Activated CD4-positive, alpha-beta T cell treated with anti-CD3 and anti-CD28 coated beads, Interleukin-2, amount 50 U/mL, for 24 hours (primary cell): ENCODE measurements at places on chromosomes 12 and 14.
A peak's percentile ranks its signal among the peaks of the same experiment; 100 is the strongest.

- DNase-seq, result no peak
Measured at GRCh38 chr12:55978393-55978792, 4.5 kb downstream of the RAB5B start.

DNA sequence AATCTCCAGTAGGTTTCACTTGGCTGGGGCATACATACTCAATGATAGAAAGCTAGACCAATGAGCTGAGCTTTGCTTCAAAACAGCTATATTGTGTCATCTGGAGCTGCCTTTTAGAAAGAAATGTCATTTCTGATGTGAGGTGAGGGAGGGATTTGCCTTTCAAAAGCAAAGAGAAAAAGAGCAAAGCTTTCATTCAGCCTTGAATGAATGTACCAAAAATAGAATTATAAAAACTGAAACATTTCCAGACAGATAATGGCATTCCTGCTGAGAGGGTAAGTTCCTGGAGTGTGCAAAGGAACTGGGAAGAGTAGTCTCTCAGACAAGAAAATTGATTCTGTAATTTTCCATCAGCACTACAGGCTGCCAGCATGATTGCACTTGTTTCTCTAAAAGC is 710.0 kb downstream of the LRFN5 start:
- DNase-seq, result no peak

DNA sequence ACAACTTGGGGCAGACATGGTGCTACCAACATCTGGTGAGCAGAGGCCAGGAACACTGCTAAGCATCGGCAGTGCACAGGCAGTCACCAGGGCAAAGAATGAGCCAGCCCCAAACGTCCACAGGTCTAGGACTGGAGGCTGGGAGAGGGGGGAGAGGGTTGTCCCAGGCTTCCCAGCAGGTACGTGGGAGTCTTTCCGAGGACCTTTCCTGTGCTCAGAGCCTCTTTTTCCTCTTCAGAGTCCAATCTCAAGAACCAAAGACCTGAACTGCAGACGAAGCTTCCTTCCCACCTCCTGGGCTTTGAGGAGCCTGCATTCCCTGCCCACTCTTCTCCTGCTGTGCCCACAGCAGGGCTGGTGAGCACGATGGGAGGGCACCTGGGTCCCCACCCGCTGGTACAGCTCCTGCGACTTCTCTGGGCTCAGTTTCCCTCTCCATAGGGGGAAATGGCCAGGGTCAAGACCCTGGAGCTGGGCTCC is 48.7 kb downstream of the DLK1 start:
- DNase-seq, result no peak

DNA sequence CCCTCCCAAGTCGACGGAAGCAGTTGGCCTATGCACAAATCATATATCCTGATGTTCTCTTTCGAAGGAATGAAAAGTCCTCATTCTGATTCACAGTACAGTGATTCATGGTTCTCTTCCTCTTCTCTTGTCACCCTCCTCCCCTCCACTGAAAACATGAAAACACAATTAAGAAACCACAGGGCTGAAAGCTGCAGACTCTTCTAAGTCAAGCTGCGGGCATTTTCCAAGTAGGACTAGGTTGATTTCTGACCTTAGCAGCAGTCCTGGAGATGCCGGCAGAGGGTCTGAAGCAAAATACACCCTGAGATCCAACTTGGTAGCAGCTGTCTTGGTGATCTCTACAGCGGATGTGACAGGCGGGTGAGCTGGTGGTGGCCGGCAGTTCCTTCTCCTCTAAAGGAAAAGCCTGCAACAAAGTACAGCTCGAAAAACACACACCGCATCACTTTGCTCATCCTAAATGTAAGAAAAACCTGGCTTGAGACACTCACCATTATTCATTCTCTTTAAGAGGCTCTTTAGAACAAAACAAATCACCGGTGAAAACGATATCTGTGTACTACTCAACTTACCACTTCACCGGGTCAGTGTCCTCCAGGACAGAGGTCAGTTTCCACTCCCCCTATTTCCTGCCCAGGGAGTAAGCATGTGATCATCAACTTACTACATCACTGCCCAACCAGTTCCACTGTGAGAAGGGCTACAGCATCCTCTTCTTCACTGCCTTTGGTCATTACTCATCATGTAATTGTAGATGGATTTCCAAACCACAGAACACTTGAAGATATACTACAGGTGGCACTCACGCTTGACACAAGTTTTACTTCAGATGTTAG is 6.0 kb downstream of the TMCC3 start:
- DNase-seq, result no peak

DNA sequence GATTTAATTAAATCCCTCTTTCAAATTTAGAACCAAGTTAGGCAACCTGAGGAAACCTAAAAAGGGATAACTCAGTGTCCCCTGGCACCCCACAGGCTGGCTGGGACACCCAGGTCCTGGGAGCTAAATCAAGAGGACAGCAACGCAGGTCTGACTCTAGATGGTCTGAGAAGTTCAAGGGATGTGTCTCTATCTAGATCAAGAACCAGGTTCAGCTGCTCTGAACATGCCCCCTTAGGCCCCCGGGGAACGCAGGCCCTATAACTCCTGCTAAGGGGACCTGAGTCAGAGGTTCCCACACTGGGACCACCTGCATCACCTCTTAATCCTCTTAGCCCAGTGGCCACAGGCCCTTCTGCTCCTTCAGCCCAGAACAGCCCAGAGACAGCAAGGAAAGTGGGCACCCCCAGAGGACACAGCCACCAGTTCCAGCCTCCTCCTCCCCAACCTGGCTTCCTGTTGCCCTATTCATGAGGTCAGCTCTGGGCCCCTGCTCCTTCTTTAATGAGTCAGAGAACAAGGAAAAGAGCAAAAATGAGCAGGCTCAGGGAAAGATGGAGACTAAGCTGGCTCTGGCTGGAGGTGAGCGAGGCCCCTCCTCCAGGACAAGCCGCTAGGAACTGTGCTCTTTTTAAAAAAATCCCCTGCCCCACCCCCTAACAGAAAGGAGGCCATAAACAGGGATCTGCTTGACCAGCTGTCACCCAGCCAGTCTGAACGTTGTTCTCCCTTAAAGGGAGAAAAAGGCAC is 10.8 kb downstream of the PITPNM2 start:
- no peak for DNase-seq

DNA sequence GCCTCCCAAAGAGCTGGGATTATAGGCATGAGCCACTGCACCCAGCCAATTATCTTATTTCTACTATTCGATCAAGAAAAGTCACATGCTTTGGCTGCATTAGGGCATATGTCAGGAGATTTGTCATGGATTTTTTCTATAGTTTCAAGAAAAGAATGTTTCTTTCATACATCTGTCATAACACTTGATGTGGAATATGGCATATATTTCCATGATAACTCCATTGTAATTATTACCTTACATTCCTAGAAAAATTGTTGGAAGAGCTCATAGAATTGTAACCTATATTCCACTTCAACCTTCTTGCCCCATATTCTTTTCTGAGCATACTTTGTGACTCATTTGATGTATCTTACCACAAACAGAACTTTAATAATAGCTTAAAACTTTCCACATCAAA is 740.9 kb upstream of the FLRT2 start:
- no peak for DNase-seq

DNA sequence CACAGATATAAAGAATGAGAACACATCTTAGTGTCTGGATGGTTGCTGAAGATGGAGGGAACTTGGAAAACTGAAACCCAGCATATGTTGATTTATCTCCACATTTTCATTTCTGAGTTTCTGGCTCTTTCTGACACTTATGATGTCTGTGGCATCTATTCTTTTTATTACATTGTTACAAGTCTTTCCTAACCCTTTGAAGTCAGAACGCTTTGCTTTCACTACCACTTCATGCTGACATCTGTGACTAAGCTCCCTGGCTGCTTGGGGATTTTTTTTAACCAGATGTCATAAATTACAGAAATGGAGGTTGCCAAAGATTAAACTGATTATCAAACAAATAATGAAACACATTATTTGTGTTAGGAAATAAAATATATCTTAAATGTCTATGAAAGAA is 188.7 kb downstream of the KITLG start:
- no peak for DNase-seq

GRCh38 chr14:70454731-70455130 is 2.8 kb downstream of the ADAM21 start:
- no peak for DNase-seq

GRCh38 chr12:103627189-103627855 is 40.2 kb downstream of the STAB2 start:
- no peak for DNase-seq

- no peak for DNase-seq
Measured at GRCh38 chr14:61244009-61244408, 37.1 kb downstream of the TMEM30B start.

DNA sequence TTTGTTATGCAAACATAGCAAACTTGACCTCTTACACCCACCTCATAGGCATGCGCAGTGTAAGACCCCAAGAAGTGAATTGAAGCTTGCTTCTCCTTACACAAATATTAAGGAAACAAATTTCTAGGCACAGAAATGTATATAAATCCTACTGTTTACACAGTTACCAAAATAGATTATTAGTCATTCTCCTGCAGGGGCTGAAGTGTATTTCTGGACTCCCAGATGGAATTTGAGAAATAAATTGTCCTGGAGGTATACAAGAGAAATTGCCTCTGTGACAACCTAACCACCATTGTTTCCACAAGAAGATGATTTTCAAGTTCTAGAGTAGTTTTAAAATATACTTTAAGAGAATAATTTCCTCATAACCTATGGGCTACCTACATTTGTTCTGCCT is 656.0 kb upstream of the MDGA2 start:
- DNase-seq, result no peak

- DNase-seq, result no peak
Measured at GRCh38 chr12:39365364-39366001, 77.4 kb downstream of the KIF21A start.

DNA sequence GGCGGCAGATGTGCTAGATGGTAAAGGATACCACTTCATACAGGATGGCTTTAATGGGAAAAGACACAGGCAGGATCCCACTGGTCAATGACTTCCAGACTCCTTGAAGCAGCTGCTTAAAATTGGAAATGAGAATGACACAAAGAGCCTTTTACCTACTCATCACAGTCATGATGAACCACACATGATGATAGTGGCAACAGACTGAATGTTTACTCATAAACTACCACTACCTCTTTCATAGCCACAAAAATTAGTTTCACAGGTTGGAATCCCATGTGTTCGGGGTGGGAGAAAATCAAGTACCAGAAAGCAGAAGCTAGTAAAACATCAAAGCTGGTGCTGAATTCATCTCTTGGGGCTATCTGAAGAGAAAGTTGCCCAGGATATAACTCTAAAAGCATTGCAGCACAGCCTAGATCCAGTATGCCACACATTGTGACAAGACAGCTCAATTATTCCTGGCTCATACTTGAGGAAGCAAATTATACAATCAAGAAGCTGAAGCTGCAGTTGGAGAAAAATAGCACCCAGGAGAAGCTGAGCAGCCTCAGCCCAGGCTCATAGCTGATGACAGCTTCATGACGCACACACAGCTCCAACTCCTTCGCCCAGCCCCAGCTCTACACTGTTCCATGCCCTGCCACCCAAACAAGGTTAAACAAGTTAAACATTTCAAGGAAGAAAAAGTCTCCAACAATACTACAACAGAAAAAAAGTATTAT is 29.0 kb upstream of the C12orf50 start:
- no peak for DNase-seq

DNA sequence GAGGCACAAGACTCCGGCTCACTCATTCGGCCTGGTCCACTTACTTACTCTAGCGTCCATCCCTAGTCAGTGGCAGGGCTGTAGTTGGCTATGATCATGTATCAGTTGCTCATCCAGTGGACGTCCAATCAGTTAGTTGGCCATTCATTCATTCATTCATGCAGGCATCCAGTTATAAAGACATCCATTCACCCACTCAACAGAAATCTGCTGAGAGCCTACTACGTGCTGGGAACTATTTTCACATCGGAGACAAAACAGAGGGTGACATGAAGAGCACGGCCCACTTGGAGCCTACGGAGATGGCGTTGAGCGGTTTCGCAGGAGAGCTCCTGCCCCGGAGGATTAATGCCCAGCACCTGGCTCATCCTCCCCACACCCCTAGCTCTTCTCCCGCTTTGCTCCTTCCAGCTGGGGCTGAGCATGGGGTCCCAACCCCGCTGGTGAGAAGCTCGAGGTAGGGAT is 49.7 kb downstream of the SNAPC1 start:
- DNase-seq, result no peak

DNA sequence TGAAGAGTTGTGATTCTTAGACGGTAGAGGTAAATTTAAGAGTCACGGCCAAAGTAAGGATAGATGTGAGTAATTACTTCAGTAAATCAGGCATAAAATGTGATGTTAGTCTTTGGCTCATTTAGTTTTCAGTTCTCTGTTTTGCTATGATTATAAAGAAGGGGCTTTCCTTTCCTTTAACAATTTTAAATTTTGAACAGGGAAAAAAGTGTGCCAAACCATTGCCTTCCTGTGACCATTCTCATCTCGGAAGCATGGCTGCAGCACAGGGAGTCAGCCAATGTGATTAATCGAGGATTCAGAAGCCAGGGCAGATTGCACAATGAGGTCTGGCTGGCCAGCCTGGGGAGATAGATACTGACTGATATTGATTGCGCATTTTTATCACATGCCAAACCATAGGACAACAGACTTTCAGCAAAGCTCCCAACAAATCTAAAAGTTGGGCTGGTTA is 480.2 kb upstream of the PRICKLE1 start:
- no peak for DNase-seq

GRCh38 chr12:91381309-91381804 is 198.7 kb upstream of the DCN start:
- no peak for DNase-seq

- DNase-seq, result no peak
Measured at GRCh38 chr14:65403231-65403630, 9.3 kb upstream of the FUT8 start.

GRCh38 chr12:130818635-130819576 is 20.1 kb downstream of the STX2 start:
- DNase-seq, result peak; percentile 68

GRCh38 chr12:81668475-81668874 is 90.7 kb downstream of the PPFIA2 start:
- no peak for DNase-seq
